ENCODE measurements at places on chromosomes 7 and 10. TPM values are rescaled to one million over a fixed set of nuclear protein-coding genes. Genes with fewer than 3 reads are reported as not detected.

FAM180A gene
- 5.5 TPM for polyA plus RNA-seq

ITGA8 gene
- polyA plus RNA-seq: 0.25 TPM

PPP2R2D gene
- 27.9 TPM for polyA plus RNA-seq

TFPI2 gene
- 31.0 TPM for polyA plus RNA-seq

HUS1 gene
- 27.9 TPM for polyA plus RNA-seq

DNA sequence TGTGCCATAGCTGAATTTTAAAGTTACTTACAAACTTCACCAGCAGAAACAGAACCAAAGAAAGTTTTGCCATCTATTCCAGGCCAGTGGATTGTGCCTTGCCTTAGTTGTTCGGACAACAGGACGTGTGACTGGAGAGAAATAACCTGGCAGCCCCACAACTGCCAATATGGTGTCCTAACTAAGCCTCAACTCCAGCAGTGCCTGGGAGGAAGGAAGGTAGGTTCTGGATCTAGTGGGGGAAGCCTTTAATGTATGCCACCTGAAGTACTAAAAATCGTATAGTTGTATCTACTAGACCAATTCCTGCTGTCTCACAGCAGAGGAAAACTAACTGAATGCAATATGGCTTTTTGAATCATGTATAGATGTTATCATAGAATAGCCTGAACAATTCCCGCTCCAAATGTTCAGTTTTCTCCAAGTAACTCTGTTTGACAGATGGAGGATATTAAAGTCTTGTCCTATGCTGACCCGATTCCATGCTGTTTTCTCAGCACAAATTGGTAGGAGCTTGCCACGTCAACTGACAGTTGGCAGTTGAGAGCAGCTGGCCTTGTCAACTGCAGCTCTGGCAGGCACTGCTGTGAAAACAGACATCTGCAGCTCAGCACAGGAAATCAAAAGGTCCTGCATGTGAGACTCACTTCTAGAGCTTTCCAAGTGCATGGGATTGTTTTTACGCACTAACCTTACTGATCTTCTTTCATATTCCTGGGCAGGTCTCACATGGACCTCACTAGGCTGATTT is 84.5 kb upstream of the WNT16 start:
- no peak for DNase-seq

- peak; percentile 79 for DNase-seq
Observed at GRCh38 chr7:55065511-55066229, 46.9 kb downstream of the EGFR start.

DNA sequence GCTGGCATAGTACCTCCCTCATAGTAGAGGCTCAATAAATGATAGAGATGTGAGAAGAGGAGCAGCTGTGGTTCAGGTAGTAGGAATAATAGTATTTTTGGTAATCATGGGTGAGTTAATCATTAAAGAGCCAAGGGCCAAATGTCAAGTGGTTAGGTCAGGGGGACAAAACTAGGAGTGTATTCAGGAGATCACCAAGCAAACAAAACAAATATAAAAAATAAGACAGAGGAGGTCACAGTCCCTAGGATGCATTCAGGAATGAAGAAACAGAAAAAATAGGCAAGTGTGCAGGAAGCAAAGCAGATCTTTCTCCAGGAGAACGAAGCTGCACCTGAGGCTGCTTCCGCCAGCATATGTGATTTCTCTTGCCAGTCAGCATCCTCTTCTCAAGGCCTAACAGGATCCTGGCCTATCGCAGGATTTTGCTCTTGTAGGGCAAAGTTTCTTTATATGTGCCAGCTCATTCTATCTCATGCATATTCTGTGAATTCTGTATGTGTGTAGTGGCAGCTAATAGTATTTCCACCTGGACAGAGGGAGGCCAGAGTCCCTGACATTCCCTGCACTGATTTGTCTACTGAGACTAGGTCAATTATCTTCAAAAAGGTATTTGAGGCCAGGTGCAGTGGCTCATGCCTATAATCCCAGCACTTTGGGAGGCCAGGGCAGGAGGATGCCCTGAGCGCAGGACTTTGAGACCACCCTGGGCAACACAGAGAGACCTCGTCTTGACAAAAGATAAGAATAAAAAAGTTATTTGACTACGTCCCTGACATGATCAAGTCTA is 82.7 kb downstream of the AKR1D1 start:
- no peak for DNase-seq

DNA sequence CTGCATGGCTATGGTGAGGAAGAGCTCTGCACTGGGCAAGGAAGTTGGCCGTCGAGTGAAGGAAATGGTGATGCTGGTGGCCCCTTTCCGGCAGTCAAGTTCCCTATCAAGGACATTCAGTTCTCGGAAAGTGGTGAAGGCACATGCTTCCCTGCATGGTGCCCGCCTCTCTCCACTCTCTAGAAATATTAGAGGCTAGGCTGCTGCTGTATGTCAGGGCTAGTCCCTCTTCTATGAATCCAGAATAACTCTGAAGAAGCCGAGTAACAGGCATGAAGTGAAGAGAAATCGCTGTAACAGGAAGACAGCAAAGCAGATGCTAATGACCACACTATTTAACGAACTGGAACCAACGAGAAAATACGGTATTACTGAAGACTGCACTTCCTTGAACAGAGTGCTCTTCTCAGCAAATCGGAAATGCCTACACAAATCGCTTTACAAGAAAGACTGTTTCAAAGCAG is 5.4 kb downstream of the IDI1 start:
- DNase-seq: no peak

GRCh38 chr10:121027371-121027770 is 176.2 kb downstream of the WDR11 start:
- DNase-seq: no peak

DNA sequence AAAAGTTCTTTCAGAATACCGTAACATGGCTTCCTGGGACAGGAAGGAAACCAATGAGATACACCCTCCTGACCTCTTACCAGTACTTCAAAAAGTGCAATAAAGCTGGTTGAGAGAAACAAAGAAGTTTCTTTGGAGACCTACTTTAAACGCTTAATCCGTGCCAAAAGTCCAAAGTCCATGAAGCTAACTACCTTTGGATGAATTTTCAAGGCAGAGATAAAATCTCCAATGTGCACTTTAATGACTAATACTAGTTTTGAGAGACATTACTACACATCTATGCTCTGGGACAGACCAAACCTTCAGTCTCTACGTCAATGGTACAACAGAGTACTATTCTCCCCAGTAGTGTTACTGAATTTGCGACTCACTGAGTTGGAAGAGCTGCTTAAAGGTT is 46.1 kb downstream of the UBE2H start:
- no peak for DNase-seq

DNA sequence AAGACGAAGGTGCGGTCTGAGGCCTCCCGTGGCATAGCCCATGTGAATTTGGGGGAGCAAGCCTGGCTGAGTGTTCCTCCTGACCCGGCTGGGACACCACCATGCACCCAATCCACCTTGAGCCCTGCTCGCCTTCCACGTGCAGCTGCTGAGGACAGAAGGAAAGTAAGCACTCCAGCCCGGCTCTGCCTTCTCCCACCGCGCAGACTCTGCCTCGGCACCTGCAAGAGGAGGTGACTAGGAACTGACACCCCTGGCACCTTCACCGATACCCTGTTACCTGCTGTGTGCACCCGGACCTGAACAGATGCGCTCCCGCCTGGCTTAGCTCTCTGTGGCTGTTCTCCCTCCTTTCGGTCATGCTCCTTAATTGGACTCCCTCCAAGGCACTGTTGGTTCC is 57.0 kb upstream of the OPN4 start:
- DNase-seq: no peak

DNA sequence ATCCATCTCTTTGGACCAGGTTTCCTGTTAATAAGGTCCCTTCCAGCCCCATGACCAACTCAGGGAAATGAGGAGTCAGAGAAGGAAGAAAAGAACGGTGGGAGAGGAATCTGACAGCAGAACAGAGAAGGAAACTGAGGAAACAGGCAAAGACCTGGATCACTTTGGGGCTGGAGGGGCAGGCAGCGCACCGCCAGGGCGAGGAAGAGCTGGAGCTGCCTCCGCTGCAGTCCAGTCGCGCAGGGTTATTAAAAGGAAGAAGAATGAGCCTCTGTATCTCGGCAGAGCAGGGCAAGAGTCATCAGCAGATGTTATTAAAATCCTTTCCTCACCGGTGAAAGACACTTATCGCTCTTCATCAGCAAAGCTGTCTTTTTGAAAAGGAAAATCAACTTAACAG is 37.7 kb upstream of the R3HCC1L start:
- no peak for DNase-seq

DNA sequence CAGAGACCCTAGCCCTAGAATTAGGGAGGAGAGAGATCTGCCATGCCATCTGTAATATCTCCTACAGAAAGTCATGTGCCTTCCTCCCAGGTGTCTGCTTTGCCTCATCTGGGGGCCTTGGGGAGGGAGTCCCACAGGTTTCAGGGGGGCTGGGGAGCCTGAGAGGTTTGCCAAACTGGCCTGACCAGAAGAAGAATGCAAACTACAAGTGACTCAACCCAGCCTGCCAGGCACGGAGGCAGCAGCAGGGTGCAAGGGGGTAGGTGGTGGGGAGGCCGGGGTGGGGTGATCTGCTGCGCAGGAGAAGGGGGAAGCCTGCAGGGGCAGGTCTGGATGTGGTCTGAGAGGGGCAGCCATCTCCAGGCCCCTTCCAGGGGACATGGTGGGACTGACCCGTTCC is 9.6 kb upstream of the TRIM8 start:
- no peak for DNase-seq

Data from AG04450 (cell line).